HFFc6 (cell line): ENCODE measurements at places on chromosomes 7 and 10.

DNA sequence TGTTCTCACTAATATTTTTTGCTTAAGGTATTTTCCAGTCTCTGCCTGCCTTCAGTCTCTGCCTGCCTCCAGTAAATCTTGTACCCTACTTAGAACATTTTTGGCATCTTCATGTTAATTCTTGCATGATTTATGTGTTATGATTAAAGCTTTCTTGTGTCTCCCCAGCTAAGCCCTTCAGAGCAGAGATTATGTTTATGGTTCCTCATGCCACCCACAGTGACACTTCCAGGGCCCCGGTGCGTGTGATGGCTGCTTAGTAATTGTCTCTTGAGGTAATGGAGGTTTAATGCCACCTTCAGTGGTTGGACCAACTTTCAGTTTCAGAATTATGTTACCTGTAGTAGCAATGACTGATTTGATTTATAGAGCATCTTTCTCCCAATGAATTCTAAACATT is 70.6 kb upstream of the MET start:
- no peak for DNase-seq

DNA sequence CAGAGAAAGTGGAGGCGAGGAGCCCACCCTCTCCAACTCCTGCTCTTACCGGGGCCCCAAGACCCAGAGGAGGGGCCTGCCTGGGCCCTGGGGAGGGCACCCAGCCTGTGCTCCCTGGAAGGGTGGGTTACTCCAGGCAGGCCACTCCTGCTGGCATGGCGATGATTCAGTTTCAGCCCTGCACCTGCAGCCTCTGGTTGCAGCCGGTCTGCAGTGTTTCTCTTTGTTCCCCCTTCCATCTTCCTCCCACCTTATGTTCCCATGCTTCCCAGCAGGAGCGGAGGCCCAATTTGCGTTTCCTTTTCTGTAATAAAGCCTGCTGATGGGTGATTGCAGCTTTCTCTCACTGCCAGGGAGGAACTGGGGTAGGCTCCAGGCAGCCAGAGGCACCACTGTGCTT is 53.2 kb upstream of the FAM20C start:
- DNase-seq = no peak

DNA sequence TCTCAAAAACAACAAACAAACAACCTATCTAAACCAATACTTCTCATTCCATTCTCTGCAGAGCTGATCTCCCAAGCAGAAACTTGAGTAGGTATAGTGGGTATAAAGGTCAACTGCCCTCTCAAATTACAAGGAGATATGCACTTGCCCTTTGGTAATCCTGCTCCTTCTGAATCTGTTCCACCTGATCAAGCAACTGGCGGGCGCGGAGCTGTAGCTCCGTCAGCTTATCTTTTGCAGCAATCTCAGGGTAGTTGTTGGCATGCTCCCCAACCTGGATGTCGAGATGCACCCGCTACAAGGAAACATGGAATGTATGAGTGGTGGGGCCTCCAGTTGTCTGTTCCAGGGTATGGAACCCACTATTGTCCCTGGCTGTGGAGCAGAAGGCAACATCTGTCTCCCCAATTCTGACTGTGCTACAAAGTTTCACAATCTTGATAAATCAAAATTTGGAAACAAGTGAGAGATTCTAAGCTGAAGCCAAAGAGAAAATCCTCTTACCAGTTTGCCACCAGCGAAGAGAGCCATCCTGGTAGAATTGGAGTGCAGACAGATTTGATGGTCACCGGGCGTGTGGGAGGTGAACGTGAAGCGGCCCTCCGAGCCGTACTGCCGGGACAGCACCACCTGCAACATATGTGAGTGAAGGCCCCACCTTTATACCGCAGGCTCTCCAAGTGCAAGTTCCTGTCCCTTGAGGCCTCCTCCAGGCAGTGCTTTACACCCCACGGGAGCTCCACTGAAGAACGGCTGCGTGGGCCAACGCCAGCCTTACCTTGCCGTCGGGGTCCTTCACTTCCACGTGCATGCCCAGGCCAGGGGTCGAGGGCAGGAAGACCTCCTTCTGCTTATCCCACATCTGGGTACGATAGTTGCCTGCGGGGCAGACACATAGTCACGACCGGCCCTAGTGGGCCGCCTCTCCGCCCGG is 819 bp downstream of the TMED4 start:
- DNase-seq = no peak

DNA sequence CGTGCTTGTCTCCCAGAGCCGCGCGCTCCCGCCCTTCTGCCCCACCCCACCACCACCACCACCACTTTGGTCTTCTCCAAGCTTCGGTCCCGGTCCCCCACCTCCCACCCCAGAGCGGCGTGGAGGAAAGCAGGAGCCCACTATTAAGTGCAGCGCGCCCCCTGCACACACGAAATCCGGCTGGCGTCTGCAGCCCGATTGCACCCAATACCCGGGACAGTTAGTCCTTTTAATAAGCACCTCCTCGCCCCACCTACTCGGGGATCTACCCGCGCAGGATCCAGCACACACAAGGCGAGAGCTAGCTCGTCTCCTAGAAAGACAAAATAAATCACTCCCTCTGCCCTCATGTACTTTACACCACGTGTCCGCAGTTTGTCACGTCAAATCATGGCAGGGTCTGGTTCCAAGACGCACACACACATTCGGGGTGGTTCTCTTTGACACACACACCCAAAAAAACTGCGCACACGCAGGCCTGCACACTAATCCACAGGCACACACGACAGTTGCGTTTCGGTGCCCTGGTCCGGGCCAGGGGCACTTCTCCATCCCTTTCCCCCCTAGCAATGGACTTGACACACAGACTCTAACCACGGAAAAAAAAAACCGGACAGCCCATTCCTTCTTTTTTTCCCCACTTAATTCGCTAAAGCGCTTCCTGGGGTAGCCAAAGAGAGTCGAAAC is 1.6 kb downstream of the SFMBT2 start:
- no peak for DNase-seq

- DNase-seq = no peak
These were observed 2.5 kb upstream of the EMX2 start for GRCh38 chr10:117539903-117540639.

GRCh38 chr7:49564379-49564714 is 209.1 kb upstream of the VWC2 start:
- no peak for DNase-seq

- DNase-seq = no peak
These were observed 44.3 kb downstream of the ZNF800 start for GRCh38 chr7:127348247-127348631.

DNA sequence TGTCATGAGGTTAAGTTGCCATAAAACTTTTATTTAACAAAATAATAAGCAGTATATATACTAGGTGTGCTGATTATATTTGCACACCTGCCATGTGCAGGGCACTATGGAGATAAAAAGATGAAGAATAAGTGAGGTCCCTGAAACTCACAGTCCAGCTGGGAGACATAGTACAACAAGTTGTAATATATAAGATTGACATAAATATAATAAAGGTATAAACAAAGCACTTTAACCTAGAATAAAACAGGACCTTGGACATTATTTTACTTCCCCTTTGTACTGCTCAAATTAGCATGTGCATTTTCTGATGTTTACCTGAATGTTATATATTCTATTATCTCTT is 6.2 kb downstream of the STK17A start:
- DNase-seq = no peak

GRCh38 chr7:128108641-128109423 is 77.6 kb upstream of the LRRC4 start:
- DNase-seq = no peak

- DNase-seq = peak; percentile 75
These were observed 129.0 kb downstream of the BICC1 start for GRCh38 chr10:58641708-58642107.

- DNase-seq = no peak
These were observed 128.8 kb upstream of the LYZL2 start for GRCh38 chr10:30758338-30758737.

- no peak for DNase-seq
These were observed 40.2 kb downstream of the CXCL12 start for GRCh38 chr10:44344727-44345126.

GRCh38 chr10:133390597-133391248 is 3.2 kb upstream of the MTG1 start:
- DNase-seq = no peak

GRCh38 chr10:14142606-14143250 is 188.0 kb downstream of the FRMD4A start:
- DNase-seq = no peak

GRCh38 chr10:7475939-7476338 is 65.1 kb upstream of the SFMBT2 start:
- no peak for DNase-seq

DNA sequence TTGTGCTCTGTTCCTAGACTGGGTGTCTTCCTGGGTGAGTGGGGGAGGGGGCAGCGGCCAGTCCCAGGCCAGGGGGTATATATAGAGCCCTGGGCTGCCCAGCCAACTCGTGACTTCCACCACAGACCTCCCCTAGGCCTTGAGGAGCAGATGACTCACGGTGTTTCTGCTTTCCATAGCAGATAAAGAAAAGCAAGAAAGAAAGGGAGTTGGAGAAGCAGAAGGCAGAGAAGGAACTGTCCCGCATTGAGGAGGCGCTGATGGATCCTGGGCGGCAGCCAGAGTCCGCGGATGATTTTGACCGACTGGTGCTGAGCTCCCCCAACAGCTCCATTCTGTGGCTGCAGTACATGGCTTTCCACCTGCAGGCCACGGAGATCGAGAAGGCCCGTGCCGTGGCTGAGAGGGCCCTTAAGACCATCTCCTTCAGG is 10.1 kb downstream of the CALHM2 start:
- no peak for DNase-seq

DNA sequence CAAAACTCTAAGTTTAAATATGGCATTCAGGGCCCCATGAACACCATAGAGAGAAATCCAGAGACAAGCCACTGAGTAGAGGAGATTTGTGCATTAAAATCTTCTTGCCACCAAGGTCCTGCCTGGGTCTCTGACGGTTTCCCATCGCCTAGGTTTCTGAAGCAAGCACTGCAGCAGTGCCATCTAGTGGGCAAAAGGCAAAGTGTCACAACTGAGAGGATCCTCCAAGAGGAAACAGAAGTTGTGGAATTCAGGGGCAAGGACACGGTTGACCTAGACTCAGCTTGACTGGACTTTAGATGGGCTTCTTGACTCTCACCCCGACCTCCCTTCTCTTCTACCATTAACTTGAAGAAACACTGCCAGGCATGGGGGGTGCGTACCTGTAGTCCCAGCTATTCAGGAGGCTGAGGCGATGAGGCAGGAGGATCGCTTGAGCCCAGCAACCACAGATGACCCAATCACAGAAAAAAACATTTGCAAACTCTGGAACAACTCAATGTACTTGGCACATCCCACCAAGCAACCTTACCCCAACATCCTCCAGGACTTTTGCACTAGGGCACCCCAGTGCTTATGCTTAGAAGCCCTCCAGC is 604.1 kb downstream of the GALNT17 start:
- DNase-seq = peak; percentile 32

DNA sequence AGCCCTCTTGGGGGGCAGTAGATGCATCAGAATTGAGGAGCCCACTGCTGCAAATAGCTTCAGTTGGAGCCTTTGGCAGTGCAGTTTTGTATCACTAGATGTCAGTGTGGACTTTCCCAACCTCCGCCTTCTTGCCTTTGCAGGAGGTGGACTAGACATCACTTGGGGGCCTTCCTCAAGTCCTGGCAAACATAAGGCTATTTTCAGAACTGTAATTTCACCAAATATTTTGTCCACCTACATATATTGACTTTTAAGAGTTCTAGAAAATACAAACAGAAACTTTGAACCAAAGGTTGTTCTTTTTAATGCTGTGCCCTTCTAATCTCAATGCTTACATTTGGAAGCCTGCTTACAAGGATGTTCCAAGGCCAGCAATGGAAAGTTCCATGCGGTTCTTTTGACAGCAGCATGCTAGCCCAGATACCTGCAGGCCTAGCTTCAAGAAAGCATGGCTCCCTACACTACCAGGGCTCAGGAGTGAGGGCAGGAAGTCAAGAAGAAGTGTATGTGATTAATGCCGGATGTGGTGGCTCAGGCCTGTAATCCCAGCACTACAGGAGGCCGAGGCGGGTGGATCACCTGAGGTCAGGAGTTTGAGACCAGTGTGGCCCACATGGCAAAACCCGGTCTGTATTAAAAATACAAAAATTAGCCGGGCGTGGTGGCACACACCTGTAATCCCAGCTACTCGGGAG is 8.0 kb upstream of the ZNRF2 start:
- peak; percentile 48 for DNase-seq

- no peak for DNase-seq
These were observed 263.4 kb upstream of the PRKCQ start for GRCh38 chr10:6843481-6843881.

DNA sequence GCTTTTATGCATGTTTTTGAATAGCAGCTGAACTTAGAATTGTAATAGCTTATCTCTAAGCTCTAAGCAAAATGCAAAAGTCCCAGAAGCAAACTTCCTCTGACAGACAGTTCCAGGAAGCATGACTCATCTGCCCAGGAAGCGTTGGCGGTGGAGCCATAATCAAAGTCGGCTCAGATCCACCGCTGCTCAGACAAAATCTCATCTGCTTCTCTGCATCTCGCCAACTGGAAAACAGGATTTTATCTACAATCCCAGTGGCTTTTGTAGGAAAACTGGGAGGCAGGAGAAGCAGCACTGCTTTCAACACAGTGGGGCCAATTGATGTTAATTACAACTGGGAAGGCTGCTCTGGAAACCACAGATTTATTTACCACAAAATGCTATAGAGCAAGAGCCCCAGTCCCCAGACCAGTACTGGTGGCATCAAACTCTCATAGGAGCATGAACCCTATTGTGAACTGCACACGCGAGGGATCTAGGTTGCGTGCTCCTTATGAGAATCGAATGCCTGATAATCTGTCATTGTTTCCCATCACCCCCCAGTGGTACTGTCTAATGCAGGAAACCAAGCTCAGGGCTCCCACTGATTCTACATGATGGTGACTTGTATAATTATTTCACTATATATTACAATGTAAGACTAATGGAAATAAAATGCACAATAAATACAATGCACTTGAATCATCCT is 99.9 kb downstream of the CUBN start:
- DNase-seq = peak; percentile 76

- DNase-seq = no peak
These were observed 89.4 kb upstream of the KCTD7 start for GRCh38 chr7:66539264-66539623.

DNA sequence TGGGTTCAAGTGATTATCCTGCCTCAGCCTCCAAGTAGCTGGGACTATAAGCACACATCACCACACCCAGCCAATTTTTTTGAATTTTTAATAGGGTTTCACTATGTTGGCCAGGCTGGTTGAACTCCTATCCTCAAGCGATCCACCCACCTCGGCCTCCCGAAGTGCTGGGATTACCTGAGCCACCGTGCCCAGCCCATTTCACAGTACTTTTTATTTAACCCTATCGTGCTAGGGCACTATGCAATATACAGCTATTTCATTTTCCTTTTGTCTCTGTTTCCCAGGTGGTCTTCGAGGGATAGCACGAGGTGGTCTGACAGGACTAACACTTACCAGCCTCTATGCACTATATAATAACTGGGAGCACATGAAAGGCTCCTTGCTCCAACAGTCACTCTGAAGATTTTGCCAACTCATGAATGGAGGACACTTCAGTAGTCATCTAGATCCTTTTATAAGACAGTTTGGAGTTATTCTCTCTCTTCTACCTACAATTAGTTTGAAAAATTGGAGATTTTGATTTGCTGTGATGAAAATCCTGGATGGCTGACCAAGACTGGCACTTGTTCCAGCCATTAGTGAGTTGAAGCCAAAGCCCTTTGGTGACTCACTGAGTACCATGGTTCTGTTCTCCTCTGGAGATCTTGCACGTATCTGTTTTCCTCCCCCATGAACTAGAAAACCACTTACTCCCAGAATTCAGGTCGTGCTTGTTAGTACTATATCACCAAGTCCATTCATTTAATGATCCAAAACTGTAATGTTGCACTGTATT is 27.3 kb downstream of the NCOA4 start:
- DNase-seq = no peak
